ENCODE measurements at places on chromosomes 1 and 21. TPM values are rescaled to one million over a fixed set of nuclear protein-coding genes. Genes with fewer than 3 reads are reported as not detected.

DNA sequence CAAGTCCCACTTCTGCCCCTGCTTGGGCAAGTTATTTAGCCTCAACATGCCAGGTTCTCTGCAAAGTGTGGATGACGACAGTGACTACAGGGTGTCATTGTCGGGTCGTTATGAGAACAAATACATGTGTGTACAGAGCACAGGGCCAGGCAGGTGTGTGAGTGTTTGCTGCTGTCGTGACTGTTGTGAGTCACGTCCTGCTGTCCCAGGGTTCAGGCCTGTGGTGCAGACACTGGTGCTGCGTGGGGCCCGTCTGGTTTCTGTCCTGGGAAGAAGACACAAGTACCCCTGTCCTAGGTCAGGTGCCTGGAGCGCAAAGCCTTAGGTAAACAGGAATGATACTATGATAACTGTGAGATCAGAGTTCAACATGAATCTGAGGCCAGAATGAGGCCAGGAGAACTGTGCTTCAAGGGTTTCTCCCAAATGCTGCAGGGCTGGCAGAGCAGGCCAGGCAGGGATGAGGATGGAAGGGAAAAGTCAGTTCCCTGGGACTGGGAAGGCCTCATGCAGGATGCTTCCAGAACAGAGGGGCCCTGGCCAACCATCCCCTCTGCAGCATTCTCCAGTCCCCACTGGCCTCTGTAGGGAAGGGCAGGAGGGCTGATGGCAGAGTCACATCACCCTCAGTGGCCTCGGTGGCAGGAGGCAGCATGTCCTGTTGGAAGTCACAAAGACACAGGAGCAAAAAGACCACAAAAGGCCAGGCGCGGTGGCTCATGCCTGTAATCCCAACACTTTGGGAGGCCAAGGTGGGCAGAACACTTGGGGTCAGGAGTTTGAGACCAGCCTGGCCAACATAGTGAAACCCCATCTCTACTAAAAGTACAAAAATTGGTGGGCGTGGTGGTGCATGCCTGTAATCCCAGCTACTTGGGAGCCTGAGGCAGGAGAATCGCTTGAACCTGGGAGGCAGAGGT is 15.7 kb downstream of the GPR157 start:
- no peak for DNase-seq

DNA sequence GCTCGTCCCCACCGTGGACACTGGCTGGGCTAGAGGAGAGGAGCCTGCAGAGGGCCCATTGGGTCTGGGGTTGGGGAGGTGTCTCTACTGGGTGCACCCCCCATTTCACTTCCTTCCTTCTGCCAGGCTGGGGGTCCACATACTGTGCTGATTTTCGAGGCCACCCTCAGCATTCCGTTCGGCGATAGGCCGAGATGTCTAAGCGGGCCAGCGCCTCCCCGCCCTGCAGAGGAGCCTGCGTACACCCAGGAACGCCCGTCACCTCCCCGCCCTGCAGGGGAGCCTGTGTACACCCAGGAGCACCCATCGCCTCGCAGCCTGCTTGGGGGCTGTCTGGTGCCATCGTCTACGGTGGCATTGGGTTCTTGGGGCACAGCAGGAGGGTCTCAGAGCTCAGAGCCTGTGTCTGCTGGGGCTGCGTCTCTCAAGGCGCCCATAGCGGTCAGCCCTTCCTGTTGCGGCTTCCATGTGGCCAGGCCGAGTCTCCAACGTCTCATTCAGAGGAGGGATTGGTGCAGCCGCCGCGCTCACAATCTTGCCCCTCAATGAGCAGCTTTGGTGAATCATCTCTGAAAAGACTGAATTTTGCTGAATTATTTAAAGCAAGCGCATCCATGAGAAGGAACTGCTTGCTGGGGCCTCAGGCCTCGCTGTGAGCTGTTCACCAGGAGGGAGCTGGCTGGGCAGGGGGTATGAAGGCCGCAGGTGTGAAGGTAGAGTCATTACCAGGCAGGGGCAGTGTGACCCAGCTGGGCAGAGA is 30.7 kb upstream of the AGPAT3 start:
- no peak for DNase-seq

DNA sequence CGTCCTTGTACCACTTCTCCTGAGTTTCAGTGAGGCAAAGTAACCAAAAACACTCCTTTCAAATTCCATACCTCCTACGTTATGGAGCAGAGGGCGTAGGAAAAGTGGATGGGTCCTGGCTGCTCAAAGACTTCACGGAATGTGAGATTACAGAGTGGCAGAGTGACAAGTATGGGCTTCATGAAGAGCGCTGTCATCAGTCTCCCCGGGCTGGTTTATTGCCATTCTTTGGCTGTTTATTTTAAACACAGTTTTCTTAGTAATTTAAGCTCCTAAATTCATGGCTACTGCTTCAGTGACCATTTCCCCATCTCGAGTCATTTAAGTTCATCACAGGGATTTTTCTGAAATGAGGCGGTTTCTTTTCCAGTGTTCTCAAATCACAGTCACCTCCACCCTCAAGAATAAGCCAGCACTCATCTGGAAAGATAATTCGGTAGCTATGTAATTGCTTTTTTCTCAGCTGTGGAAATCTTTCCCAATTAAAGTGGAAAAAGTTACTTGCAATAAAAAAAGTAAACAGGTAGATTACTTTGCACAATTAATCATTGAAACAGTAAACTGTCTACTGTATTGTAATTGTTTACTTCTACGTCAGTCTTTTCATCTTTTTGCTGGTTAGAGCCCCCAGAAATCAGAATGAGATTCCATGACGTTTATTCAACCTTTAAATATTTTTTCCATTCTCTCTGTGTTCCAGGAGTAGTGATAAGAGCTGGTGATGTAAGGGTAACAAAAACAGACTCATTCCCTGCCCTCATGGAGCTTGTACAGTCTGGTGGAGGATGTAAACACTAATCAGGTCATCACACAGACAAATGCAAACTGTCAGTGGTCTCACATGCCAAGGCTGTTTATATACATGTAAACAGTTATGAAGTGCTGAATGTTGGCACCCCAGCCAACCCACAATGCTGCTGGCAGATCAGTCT is 3.0 kb upstream of the SMYD2 start:
- no peak for DNase-seq

GRCh38 chr1:168427051-168427450 is 116.7 kb downstream of the XCL2 start:
- peak; percentile 45 for DNase-seq

DNA sequence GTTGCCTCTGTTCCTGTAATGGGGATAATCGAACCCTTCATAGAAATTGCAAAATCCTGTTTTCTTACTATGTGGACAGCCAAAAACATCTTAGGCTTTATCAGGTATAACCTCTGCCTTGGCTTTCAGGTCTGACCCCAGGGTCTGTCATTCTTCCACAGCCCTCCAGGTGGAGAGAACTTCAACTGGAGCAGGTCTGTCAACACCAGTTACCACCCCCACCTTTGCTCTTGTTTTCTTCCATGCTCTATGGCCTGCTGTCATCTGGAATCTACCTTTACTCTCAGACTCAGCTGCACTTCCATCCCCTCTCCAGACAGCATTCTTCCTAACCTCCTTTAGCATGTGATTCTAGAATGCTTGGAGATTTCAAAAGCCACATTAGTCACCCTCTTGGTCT is 10.4 kb upstream of the GJA9 start:
- DNase-seq, result no peak

GRCh38 chr1:220843481-220844011 is 35.7 kb upstream of the HLX start:
- peak; percentile 80 for DNase-seq

GRCh38 chr21:42862774-42863503 is 16.4 kb downstream of the WDR4 start:
- DNase-seq, result peak; percentile 25

DNA sequence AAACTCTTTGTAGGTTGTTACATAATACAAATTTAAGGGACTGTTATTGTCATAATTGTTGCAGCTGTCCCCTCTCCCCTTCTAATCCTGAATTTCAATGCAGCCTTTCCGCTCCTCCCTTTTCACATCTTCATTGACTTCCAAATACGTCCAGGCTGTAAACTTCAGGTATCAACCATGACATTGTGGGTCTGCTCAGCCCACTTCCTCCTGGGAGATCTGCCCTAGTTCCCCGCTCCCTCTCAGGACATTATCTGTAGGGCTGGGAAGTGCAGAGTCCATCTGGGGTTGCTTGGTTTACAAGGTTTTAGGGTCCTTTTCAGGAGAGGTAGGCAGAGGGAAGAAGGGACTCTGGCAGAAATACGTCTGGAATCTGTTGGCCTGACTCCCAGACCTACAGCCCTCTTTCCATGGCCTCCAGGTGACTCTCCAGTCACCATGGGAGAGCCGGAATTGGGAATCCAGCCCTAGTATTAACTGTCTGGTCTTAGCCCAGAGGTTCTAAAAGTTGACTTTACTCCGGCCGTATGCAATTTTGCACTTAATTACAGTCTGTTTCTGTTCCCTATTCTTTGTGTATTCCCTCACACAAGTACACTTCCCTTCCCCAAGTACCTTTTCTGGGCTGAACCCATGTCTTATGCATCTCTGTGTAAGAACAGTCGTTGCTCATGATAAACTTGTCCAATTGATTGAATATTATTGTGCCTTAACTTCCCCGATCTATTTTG is 4.7 kb upstream of the DENND2D start:
- DNase-seq, result no peak

- no peak for DNase-seq
These were observed 518 bp downstream of the PLOD1 start for GRCh38 chr1:11935057-11935412.

- peak; percentile 99 for DNase-seq
These were observed 207.8 kb downstream of the SLC45A1 start for GRCh38 chr1:8525558-8526275.

DNA sequence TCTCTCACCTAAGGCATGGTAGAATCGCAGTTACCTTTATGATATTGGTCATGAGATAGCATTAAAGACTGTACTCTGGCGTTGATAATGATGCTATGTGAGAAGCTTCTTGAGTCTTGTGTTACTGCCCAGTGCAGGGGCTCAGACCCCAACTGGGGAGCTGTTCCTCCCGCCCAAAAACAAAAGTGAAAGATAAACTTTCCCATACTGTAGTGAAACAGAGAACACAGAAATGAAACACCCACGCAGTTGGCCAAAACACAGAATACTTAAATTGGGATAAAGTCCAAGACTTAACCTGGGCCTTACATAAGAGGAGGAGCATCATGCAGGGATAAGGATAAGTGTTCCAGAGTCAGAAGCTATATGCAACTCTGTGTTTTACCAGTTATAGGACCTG is 130.6 kb downstream of the HHIPL2 start:
- no peak for DNase-seq

- no peak for DNase-seq
These were observed 1.5 kb downstream of the MXRA8 start for GRCh38 chr1:1356796-1357401.

GRCh38 chr1:119159966-119160365 is 19.5 kb upstream of the WARS2 start:
- no peak for DNase-seq

Gene S100A14
- total RNA-seq, result not detected

Gene LCE6A
- total RNA-seq, result not detected

Gene TMOD4
- not detected for total RNA-seq

Measured in G401 (cell line).